ENCODE measurements at places on chromosomes 2 and 18.

DNA sequence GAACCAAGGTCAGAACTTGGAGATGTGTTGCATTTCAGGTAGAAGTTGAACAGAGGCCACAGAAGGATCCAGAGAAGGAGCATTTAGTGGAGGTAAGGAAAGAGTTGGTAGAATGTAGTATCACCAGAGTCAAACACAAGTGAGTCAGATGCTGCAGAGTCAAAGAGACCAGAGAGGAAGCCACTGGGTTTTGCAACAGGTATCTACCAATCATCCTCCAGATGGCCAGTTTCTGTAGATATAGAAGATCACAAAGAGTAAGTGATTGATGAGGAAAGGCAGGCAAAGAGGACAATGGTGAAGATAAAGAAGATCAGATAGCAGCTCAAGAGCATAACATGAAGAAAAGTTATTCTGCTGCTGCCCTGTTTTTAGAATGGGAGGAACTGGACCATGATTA lies 75.9 kb downstream of the GTF3C3 start:
- DNase-seq = no peak

DNA sequence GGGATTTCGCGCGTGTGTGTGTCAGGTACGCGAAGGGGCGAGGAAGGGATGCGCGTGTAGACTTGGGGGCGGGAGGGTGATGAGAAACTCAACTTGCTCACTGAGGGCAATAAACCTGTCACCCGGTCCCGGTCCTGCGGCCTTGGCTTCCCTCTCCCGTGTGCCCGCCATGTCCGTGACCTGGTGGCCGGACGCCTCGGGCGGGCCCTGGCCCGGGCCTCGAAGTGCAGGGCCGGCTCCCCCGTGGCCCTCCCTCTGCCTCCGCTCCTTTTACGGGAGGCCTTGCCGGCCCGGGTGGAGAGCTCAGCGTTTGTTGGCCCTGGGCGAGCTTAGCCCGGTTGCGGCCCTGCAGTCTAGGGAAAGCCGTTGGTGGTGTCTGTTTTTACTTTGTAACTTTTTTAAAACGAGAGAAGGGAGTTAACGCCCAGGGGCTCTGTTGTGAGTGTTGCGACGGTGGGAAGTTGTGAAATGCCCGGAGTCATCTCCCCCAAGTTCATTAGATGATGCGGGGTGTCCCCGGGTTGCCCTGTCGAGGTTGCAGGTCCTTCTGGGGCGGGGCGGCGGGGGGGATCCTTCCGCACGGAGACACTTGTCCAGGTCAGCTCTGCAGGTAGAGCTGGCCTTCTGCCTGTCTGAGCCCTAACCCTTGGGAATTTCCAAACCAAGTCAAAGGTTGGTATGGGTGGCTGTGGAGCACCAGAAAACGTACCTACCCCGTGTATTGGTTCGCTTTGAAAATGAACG lies 883 bp downstream of the SMCHD1 start:
- DNase-seq = no peak

DNA sequence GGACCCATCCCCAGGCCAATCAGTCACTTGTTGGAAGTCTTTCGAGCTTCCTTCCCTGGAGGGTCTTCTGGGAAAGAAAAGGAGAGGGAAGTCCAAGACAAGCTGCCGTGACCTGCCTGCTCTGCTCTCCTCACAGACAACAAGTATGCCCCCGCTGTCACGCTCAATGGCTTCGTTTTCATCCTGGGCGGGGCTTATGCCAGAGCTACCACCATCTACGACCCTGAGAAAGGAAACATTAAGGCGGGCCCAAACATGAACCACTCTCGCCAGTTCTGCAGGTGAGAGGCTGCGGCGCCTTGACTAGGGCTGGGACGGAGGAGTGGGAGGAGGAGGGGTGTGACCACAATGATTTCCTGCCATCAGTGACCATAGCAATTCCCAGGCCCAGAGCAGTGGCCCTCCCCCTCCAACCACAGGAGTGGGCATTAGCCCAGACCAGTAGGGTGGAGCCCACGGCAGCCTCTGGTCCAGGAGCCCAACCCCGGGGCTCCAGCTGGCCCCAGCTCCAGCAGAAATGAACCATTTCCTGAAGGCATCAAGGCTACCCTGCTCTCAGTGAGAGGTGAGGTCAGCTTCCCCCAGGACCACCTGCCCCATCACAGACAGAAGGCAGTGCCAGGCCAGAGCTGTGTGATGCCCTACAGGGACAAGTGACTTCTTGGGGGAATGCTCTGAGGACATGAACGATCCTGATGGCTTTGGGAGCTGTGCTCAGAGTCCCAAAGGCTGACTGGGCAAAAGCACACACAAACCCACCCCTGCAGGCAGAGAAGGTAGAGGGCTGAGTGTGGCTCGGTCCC lies 223.1 kb downstream of the ATAD2B start:
- no peak for DNase-seq

DNA sequence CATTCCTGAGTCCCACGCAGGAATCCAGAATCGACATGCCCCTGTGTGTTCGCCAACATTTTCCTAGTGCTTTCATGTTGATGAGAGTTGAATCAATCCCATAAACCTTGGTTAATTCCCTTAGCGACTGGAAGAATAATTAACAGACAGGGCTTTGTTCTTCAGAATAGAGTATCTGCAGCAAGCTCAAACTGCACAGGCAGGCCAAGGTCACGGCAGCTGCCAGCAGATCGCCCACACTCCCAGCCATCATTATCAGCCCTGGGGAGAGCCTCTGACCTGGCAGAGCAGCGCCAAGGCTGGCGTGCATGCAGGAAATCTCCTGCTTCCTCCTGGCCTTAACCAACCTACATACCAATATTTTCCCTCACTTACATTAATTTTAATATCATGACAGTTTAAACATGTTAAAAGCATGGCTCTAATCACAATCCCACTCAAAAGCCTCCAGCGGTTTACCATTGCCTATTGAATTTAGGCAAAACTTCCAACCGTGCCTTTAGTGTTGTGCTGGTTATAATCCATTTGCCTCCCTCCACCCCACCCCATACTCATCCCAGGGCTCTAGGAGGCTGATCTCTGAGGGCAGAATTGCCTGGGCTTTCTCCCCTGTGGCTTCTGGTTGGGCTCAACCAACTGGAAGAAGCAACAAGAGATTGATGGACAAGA lies 46.8 kb upstream of the NCK2 start:
- no peak for DNase-seq

GRCh38 chr2:71816815-71817214 lies 330.8 kb downstream of the CYP26B1 start:
- DNase-seq = no peak

DNA sequence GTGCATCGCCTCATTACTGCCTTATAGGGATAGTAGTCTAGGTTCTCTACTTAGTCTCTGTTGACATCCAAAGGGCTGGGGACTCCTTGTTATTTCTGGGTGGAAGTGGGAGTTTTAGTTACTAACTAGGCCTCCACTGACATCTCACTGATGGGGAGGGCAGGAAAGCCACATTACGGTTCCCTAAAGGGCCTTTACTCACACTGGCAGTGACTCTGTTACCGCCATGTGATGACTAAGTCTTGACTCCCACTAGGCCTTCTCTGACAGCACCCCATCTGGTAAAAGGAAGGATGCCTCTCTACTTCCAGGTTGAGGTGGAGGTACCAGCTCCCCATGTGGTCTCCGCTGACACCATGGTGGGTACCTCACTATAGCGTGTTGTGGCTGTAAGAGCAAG lies 14.0 kb upstream of the BCL2L11 start:
- no peak for DNase-seq

DNA sequence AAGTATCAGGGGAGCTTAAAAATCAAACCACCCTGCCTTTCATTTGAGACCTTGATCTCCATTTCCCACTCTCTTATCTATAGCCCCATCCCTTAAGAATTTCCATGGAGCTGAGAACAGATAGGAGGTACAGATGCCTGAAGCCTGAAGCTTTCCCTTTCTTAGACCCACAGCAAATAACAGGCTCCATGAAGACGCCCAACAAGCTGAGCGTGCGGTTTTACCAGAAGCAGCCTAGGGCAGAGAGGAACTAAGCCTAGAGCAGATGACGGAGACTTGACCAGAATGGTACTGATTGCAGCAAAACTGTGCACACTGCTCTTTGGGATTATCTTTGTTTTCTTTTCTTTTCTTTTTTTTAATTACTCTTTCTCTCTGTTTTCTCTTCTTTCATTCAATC lies 1.7 kb upstream of the ERBB4 start:
- no peak for DNase-seq

DNA sequence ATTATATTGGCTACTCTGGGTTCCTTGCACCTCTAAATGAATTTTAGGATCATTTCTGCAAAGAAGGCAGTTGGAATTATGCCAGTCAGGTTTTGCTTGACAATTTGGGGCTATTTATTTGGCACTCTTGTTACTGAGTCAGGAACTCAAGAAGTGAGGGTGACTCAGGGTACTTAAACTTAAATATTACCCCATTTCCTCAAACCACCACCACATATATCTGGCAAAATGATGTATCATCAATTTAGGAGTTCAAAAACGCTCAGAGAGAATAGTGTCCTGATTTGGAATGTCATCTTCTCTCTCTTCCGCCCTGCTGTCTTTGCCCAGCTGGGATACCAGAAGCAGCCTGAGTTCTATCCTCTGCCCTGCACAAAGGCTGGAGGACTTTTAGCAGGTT lies 2.4 kb upstream of the THNSL2 start:
- DNase-seq = no peak

GRCh38 chr2:83595121-83595690 lies 863.9 kb downstream of the SUCLG1 start:
- DNase-seq = no peak

- DNase-seq = no peak
Observed at GRCh38 chr18:24514439-24514838, 54.0 kb downstream of the HRH4 start.

DNA sequence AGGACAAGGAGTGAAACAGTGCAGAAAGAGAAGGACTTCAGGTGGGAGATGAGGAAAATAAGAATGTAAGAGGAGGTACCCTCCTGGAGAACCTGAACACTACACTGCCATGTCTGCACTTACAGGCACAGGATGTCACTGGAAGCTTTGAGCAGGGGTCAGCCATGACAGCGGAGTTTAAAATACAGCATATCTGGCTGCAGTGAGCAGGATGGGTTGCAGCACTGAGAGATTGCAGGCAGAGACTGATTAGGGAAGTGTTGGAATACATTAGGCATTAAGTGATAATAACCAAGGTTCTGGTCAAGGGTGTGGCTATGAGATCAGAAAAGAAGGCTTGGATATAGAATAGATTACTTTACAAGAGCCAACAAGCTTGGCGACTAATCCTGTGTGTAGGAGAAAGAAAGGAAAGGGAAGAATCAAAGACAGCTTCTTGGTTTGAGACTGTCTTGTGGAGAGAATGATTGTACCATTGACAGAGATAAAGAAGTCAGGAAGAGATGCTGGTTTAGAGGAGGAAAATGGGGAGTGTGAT lies 171.1 kb upstream of the RBMS1 start:
- no peak for DNase-seq

DNA sequence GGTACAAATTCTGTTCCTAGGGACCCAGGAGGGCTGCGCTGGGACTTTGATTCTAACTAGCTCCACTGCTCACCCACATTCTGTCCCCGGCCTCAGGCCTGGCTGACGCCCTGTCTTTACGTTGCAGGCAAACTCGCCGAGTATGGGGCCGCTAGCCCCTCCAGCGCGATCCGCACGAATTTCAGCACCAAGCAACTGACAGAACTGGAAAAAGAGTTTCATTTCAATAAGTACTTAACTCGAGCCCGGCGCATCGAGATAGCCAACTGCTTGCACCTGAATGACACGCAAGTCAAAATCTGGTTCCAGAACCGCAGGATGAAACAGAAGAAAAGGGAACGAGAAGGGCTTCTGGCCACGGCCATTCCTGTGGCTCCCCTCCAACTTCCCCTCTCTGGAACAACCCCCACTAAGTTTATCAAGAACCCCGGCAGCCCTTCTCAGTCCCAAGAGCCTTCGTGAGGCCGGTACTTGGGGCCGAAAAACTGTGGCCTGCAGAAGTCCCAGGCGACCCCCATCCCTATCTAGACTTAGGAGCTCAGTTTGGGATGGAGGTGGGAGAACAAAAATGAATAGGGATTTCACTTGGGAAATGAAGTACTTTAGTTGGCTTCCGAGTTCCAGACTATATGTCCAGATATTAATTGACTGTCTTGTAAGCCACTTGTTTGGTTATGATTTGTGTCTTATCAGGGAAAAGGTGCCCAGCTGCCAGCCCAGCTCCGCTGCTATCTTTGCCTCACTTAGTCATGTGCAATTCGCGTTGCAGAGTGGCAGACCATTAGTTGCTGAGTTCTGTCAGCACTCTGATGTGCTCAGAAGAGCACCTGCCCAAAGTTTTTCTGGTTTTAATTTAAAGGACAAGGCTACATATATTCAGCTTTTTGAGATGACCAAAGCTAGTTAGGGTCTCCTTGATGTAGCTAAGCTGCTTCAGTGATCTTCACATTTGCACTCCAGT lies 1.5 kb downstream of the HOXD1 start:
- DNase-seq = no peak

DNA sequence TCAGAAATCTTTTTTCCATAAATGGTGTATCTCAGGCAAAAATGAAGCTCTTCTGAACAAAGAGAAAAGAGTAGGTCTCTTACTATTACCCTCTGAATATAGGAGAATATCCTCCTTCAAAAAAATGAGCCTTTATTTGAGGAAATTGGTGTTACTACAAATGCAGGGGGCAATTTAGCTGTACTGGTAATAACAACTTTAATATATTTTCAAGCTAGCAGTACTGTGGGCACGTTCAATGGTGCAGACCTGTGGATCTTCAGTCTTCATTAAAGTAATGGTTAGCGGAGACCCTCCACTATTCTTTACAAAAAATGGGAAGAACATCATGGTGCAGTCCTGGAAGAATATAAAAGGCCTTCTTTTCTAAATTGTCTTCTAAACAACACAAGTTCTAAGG lies 661.3 kb downstream of the TMEM182 start:
- DNase-seq = no peak

DNA sequence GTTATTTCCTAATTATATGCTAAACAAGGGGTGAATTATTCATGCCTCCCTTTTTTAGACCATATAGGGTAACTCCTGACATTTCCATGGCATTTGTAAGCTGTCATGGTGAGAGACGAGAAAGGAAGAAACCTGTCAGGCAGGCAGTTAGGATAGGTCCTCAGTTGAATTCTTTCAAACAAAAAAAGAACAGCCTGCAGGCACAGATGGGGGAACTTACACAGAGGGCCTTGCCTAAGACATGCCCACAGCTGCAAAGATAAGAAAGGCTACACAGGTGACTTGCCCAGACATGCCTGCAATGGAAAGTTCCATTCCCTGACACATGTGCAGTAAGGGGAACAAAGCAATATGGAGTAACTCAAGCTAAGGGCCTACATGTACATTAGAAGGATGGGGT lies 128.1 kb downstream of the TMEM163 start:
- no peak for DNase-seq

- DNase-seq = no peak
Observed at GRCh38 chr2:218236829-218237228, 19.8 kb downstream of the ARPC2 start.

GRCh38 chr2:194822097-194822496 lies 834.9 kb upstream of the SLC39A10 start:
- no peak for DNase-seq

GRCh38 chr18:8696749-8697211 lies 8.6 kb upstream of the MTCL1 start:
- peak; percentile 40 for DNase-seq

Data from stimulated activated CD8-positive, alpha-beta memory T cell treated with anti-CD3 and anti-CD28 coated beads, Interleukin-4, amount 100 ng/mL, for 4 hours (primary cell).